ENCODE measurements at places on chromosomes 11 and 22.

- DNase-seq: no peak
Measured at GRCh38 chr11:103601225-103601846, 435.1 kb upstream of the DDI1 start.

DNA sequence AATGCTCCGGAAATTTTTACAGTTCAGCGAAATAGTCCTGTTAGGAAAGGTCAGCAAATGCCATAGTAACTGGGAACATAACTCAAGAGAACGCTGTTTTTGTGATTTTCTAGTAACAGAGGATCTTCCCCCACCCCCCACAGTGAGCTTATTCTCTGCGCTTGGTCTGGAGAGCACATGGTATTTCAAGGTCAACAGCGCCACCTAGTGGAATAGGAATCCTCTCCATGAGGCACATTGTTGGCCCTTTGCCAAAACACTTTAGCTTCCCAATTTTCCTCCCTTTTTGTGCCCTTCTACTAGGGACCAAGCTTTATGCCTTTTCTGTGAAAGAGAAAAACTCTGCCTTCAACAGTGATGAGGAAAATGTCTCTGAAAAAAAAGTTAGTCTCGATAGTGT, 13.2 kb upstream of the OR4C12 start:
- no peak for DNase-seq

DNA sequence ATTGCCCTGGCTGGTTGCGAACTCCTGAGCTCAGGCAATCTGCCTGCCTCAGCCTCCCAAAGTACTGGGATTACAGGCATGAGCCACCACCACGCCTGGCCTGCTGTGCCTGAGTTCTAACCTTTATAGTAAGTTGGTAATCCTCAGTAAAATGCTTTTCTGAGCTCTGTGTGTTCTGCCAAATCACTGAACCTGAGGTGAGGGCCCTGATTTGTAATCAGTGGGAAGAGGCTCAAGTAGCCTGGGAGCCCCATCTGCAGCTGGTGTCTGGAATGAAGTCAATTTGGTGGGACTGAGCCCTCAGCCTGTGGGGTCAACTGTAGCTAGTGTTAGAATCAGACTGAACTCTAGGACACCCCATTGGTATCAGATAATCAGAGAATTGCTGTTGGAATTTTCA, 72.6 kb upstream of the PARVG start:
- no peak for DNase-seq

DNA sequence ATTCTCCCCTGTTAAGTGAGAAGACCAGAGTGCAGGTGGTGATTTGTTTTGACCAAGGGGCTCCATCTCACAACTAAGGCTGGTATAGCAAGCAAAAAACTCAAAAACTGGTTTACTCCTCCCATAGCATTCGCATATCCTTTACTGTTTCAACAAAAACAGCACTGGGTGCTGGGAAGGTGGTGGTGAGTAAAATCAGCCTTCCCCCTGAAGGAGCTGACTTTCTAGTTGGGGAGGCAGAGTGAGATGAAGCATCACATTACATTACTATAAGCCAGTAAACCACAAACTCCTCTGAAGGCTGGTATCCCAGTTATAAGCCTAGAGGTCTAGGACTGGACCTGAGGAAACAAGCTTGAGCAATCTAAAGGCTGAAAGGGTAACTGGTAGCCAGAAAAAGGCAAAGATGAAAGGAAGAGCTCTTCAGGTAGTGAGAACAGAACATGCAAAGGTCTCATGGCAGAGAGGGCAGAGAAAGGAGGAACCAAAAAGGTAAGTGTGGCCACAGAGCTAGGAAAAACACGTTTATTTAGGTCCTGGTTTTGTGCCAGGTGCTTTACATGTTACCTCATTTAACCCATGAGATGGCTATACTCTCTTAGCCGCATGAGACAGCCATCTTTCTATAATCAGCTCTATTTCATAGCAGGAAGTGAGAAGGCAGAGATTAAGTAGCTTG, 22.3 kb downstream of the TMEM123 start:
- DNase-seq: no peak

DNA sequence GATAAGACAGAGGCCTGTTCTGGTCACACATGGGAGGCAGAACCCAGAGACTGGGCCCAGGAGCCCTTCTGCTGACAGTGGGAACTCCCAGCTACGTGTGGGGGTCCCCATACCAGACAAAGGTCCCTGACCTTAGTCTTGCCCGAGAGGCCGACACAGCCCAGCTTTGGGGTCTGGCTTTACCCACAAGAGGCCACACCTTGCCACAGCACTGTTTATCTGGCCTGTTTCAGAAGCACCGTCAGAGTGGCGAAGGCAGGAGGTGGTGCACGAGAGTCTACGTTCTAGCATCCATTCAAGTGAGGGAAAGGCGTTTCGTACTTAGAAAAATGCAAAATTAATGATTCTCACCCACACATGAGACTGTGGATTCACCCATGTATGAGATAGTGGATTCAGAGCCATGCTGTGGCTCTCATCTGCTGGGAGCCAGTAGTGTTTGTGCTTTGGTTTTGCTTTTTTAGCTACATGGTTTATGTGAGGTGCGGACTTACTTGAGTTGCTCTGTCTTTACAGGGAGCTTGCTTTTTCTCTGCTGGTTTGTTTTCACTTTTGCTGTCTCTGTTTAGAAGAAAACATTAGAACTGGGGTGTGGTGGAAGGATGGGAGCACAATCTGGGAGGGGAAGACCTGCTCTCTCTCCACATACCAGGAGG, 56.6 kb upstream of the PRODH start:
- DNase-seq: no peak

- DNase-seq: no peak
Measured at GRCh38 chr11:3962406-3962840, 107.0 kb downstream of the STIM1 start.

GRCh38 chr11:57015679-57016078, 27.0 kb downstream of the OR5AK2 start:
- DNase-seq: no peak

- DNase-seq: no peak
Measured at GRCh38 chr22:49687333-49687732, 140.3 kb downstream of the BRD1 start.

- peak; percentile 65 for DNase-seq
Measured at GRCh38 chr11:124799348-124800225, 619 bp downstream of the MSANTD2 start.

GRCh38 chr22:38724926-38725571, 19.3 kb downstream of the GTPBP1 start:
- peak; percentile 53 for DNase-seq

DNA sequence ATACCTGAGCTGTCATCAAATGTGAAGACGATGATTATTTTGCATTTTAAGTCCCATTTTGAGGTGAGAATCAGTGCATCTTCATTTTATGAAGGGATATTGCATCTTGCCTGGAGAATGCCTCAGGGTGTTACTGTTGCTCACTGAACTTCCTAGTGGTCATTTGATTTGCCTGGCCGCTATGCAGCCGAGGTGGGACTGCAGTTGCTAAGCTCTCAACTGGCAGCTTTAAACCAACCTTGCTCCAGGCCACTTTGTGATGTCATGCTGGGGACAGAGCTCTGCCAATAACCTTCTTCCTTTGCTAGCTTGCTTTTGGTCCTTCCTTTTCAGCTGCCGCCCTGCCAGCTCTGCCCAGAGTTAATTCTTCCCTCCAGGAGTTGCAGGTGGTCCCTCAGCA, 409.4 kb upstream of the B3GAT1 start:
- no peak for DNase-seq

- peak; percentile 40 for DNase-seq
Measured at GRCh38 chr11:8283465-8284230, 20.0 kb upstream of the LMO1 start.

All from right lobe of liver (tissue), 6 donors.